Astrocyte of the spinal cord (primary cell): ENCODE measurements at places on chromosomes 16 and 17.

- no peak for DNase-seq
Observed at GRCh38 chr16:85485379-85485778, 127.7 kb upstream of the GSE1 start.

GRCh38 chr17:35612924-35613521, 25.9 kb downstream of the AP2B1 start:
- DNase-seq: peak; percentile 70

DNA sequence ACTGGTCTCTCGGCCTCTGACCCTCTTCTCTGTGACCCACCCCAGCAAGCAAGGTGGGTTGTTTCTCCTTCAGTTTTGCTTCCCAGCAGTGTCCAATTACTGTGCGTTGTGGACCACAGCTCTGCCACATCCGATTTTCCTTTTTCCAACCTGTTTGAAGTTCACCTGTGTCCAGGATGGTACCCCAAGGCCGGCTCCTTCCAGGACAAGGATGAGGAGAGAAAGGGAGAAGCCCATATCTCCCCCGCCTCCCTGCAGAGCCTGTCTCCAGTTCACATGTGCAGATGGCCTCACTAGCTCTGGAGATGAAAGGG, 13.5 kb downstream of the NMRAL1 start:
- no peak for DNase-seq

GRCh38 chr17:46166692-46167249, 26.5 kb downstream of the KANSL1 start:
- no peak for DNase-seq

GRCh38 chr16:24174957-24175356, 81.2 kb upstream of the CACNG3 start:
- no peak for DNase-seq

- no peak for DNase-seq
Observed at GRCh38 chr16:19690196-19690595, 27.8 kb downstream of the KNOP1 start.

DNA sequence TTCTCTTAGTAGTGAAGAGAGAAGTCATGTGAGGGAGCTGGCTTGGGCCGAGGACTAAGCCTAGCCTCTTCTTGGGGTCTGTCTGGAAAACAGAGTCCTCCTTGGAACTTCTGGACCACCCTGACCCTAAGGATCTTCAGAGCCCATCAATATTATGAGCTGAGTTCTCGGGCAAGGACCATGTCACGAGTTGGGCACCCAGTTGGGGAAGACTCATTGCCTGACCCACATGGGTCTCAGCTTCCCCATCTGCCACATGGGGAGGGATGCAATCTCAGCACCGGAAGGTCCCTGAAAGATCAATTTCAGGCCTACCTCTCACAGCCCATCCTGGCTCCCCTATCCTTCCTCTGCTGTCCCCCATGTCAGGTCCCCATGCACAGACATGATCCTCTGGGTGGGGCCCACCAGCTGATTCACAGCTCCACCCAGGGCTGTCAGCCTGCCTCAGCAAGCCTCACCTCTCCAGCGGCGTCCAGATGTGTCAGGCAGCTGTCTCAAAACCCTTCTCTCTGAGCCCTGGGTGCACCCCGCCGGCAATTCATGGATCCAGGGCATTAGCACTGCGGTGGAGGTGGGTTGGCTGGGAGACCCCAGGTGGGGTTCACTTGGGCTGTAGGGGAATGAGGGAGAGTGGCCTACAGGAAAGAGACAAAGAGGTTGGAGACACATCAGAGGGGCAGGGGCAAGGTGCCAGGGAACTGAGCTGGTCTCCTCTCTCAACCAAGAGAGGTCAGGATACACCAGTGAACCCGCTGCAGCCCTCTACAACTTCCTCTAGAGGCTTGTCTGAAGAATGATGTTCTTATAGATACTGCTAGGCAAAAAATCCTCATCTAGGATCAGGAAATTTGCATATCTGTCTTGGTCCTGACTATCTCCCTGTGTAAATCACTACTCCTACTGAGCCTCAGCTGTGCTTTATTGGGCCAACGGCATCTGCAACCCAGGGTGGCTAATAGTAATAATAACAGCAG, 1.8 kb downstream of the NLRP1 start:
- DNase-seq: no peak

DNA sequence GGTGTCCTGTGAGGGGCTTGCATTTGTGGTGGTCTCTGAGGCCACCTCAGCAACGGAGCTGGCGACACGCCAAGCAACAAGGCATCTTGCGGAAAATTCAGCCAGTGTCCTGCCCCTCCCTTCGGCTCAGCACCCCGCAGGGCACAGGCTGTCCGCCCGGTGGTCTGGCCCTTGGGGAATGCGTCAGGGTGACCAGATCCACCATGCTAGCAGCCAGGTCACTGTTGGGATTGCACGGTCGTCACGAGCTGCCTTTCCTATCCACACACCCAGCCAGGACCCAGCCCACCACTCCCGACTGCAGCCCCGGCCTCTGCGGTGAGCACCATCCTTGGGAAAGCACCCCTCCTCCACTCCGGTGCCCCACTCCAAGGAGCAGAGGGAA, 221.2 kb downstream of the NTN1 start:
- no peak for DNase-seq

- no peak for DNase-seq
Observed at GRCh38 chr16:23215435-23215834, 32.9 kb downstream of the SCNN1G start.

DNA sequence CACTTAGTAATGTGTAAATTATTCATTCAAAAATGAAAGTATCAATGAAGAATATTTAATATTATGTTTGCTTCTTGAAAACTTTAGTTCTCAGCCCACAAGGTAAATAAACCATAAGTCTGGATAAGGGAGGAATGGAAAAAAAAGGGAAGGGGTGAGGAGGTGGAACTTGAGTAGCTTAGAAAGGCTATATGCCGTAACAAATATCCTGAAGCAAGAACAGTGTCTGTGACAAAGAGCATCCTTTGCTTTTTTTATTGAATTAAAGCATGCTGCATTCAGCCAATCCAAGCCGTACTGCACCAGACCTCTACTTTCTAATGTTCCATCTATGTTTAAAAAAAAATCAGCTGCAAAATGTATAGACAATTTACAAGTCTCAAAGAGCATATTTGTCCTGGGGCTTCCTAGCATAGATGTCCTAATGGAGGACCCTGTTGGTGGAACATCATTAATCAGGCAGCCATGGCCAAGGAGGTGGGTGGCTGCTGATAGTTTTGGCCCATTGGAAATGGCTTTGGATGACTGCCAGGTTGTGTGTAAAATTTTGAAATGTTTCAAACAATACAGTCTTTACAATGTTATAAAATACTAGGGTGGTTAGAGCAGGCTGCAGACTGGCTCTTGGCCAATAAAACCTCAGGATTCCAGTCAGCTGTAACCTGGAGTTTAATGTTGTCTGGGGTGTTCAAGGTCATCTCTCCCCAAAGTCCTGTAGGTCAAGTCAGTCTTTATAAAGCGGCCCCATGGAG, 895.8 kb upstream of the SOX9 start:
- peak; percentile 40 for DNase-seq

DNA sequence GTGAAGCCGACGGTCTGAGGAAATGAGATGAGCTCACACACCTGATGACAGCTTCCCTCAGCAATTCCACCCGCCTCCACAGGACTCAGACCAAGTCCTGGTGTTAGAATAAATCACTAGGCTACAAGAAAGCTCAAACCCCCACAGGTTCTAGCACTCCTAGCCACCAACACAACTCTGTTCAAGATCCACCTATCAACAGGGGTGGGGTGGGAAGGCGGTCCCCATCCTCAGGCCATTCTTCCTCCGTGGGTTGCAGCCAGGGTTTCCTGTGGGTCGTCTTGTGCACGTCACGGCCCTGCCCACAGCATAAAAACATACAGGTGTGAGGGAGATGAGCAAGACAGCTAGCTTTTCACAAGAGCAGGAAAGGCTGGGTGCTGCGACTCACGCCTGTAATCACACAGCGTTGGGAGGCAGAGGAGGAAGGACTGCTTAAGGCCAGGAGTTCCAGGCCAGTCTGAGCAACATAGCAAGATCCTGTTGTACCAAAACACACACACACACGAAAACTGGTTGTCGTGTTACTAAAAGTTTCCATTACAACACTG, 81.1 kb downstream of the ANKRD11 start:
- DNase-seq: no peak

GRCh38 chr16:87897521-87898505, 28.5 kb upstream of the SLC7A5 start:
- no peak for DNase-seq

DNA sequence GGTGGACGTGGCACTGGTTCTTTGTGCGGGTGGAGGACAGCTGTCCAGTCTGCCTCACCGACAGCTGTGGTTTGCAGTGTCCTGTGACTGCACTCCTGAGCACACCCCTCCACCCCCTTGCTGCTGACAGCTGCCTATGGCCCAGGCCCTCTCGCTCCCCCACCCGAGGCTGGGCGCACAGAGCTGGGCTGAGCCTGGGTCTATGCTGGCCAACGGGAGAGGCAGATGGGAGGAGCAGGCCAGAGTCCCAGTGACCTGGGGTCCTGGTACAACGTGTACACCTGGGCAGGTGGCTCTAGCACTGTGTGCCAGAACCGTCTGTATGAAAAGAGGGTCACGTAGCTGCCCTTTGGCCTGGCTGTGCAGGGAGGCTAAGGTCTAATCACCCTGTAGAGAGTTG, 30.5 kb downstream of the BAIAP2 start:
- no peak for DNase-seq

DNA sequence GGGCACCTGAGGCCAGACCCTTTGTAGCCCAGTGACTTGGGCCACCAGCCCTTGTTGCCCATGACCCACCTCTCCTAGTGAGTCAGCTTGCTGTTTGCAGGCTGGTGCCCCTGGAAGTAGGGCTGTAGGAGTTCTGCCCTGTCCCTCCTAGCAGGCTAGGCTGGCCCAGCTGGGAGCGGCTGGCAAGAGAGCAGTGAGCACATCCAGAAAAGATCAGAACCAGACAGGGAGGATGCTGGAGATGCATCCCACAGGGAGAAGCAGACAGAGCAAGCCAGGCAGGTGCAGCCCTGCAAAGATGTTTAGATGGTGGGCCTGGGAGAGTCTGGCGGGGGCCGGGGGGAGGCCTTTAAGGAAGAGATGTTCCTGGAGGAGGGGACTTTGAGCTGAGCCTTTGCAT, 2.4 kb downstream of the SLC5A10 start:
- no peak for DNase-seq

- DNase-seq: no peak
Observed at GRCh38 chr16:35305476-35305875, 1846.1 kb downstream of the TP53TG3F start.

DNA sequence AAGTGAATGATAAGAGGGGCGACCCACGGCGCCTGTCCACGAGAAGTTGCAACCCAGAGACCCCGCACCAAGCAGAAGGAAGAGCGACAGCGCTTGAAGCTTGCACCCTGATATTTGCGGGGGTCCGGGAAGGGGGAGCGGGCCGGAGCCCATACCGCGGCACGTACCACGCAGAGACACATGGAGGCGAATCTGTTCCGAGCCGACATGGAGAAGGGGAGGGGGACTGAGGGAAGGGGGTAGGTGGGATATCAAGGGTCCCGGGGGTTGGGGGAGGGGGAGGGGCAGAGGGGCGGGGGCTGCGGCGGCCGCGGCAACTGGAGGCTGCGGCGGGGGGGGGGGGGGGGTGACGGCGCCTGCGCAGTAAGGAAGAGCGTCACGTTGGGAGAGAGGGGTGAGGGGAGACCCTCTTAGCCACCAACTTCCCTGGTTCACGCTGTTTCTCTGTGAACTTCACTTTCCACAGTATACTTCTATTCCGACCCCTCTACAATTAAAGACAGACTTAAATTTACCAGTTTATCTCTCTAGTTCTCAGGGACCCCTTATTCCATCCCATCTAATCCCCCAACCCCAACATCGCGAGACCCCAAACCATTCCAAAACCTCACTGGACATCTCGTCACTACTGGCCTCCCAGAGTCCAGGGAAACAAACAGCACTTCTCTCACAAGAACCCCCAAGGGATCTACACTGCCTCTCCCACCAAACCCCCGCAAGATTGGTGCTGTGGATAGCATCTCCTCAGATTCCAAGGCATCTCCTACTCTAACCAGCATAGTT, 8.0 kb downstream of the DLG4 start:
- no peak for DNase-seq

- no peak for DNase-seq
Observed at GRCh38 chr17:64368277-64368676, 22.4 kb downstream of the PECAM1 start.

DNA sequence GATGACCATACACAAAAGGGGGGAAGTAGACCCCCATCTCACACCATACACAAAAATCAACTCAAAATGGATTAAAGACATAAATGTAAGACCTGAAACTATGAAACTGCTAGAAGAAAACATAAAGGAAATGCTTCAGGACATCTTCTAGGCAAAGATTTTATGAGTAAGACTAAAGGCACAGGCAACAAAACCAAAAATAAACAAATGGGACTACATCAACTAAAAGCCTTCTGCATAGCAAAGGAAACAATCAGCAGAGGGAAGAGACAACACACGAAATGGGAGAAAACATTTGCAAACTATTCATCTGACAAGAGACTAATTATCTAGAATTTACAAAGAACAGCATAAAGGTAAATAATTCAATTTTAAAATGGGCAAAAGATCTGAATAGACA, 152.1 kb downstream of the AXIN2 start:
- no peak for DNase-seq

DNA sequence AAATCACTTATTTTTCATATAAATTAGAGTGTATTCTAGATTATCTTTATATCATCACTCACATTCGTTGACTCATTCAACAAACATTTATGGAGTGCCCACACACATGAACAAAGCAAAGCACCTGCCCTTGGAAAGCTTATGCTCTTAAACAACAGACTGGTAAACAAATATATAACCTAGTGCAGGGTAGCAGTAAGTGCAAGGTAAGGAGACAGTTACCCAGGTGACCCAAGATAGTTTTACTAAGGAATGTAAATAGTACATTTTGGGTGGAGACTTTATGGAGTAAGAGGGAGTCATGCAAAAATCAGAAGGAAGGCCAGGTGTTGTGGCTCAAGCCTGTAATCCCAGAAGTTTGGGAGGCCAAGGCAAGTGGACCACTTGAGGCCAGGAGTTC, 40.4 kb upstream of the HELZ start:
- no peak for DNase-seq

DNA sequence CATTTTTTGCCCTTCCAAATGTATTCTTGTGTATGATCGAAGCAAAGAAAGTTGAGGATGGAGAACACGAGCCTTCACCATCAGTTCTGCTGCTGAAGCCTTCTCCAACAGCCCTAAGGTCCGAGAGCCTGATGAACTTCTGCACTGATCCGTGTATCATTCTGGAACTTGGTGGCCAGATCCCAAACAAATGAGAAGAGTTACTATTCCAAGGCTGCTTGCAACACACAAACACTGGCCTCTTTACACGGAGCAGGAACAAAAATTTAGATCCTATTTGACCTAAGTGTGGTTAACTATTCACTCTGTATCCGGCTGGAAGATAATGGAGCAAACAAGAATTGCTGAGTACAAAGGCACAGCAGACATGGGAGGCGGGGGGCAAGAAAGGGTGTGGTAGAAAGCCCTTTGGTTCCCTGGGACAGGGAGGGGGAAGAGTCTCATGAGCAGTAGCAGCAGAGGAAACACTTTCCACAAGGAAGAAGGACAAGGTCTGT, 282.9 kb downstream of the SOX9 start:
- no peak for DNase-seq

- DNase-seq: peak; percentile 30
Observed at GRCh38 chr17:79707931-79708891, 22.5 kb upstream of the ENPP7 start.

GRCh38 chr16:2838928-2839327, 8.8 kb downstream of the ZG16B start:
- DNase-seq: peak; percentile 72

GRCh38 chr16:57704011-57704904, 9.7 kb downstream of the DRC7 start:
- DNase-seq: no peak

GRCh38 chr16:70809392-70810060, 8.6 kb upstream of the VAC14 start:
- DNase-seq: no peak

- DNase-seq: no peak
Observed at GRCh38 chr16:11076259-11077018, 132.1 kb downstream of the CLEC16A start.
